ENCODE measurements at places on chromosomes 1 and 21.

- no peak for DNase-seq
These were observed 42.8 kb downstream of the RTCA start for GRCh38 chr1:100308777-100309176.

GRCh38 chr1:200363264-200363933 lies 46.4 kb downstream of the ZNF281 start:
- DNase-seq = no peak

DNA sequence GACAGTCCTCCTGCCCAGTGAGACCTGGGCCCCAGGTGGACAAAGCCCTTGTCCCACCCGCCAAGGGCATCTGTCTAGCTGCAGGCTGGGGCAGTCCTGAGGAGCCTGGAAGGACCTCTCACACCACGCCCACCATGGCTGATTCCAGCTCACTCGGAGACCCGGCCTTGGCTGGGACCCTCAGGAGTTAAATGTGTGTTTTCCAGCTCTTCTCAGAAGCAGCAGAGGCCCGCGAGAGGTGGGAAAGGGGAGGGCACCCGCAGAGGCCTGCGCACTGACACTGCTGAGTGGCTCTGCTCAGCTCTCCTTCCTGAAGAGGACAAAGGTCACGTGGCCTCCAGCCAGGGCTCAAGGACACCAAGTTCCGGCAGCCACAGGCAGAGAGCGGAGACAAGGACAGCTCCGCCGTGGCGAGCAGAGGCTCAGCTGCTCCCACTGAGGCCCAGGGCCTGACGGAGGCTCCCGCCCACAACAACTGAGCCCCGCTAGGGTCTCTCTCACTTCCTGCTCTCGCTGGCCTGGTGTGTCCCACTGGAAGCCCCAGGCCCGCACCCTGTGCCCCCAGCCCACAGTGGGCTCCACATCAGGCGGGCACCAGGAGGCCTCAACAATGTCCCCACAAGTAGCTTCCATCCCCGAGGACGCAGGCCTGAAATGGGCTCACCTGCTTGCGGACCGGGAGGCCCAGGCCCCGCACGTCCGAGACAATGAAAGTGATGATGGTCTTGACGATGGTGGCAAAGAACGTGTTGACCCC lies 16.9 kb downstream of the SLC19A1 start:
- no peak for DNase-seq

DNA sequence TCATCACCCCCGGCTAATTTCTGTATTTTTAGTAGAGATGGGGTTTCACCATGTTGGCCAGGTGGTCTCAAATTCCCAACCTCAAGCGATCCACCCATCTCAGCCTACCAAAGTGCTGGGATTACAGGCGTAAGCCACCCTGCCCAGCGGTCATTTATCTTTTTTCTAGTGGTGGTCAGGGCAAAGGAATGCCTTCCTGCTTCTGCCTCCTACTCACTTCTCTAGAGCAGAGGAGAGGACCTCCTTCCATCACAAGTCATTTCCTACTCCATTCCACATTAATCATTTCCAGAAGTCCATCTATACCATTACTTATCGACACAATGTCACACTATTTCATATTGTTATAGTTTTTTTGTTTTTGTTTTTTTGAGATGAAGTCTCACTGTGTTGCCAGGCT lies 13.3 kb downstream of the FBXO42 start:
- DNase-seq = no peak

GRCh38 chr1:157380523-157380922 lies 171.8 kb downstream of the FCRL5 start:
- DNase-seq = no peak

- no peak for DNase-seq
These were observed 12.4 kb downstream of the MX2 start for GRCh38 chr21:41374177-41374712.

- DNase-seq = no peak
These were observed 257.1 kb downstream of the BRINP2 start for GRCh38 chr1:177427811-177428210.

DNA sequence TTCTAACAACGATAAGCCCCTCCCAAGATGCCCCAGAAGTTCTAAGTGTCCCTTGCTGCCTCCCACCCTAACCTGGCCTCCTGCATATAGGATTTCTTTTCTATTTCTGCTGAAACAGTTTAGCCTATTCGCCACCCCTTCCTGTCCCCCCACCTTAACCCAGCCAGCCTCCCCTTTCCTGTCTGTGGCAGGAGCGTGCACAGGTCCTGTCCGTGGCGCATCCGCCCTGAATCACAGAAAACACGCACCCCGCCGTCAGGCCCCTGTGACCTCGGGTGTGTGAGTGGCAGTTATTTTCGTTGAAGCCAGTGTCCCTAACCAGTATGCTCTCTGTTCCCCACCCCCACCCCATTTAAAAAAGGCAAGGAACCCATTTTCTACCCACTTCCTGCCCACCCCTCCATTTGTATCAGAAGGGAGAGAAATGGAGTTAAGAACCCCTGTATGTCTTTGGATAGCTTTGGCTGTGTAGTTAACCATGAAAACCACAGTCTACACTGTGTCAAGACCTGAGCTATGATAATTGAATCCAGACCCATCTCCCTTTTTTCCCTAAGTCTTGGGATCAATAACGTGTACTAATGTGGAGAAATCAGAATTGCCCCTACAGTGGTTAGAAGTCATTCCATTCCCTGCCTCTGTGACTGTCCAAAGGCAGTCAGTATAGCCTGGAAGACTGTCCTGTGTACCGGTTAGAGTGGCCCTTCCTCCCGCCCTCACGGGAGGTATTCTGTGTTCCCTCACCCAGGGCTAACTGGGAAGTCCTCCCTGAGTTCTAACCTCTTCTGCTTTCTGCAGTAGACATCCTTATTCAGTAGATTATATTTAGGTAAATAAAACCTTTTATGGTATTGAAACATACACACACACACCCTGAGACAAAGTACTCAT lies 1.8 kb downstream of the PLEKHO1 start:
- no peak for DNase-seq

DNA sequence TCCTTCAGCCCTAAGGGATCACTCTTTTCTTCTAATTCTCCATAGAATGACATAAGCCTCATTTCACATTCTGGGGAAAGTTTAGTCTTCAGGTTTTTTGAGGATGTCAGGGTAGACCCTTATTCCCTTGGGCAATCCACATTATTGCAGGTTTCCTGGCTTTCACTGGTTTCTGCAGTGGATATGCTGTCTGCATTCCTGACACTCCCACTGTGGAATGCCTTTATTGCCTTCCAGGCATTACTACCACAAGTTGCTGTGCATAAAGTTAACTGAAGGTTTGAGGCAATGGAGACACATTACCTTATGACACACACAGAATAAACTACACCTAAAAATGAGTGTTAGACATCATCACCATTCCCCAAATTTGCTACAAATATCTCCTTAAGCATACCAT lies 12.7 kb downstream of the FASLG start:
- no peak for DNase-seq

GRCh38 chr1:74812180-74812541 lies 79.2 kb downstream of the TYW3 start:
- DNase-seq = no peak

DNA sequence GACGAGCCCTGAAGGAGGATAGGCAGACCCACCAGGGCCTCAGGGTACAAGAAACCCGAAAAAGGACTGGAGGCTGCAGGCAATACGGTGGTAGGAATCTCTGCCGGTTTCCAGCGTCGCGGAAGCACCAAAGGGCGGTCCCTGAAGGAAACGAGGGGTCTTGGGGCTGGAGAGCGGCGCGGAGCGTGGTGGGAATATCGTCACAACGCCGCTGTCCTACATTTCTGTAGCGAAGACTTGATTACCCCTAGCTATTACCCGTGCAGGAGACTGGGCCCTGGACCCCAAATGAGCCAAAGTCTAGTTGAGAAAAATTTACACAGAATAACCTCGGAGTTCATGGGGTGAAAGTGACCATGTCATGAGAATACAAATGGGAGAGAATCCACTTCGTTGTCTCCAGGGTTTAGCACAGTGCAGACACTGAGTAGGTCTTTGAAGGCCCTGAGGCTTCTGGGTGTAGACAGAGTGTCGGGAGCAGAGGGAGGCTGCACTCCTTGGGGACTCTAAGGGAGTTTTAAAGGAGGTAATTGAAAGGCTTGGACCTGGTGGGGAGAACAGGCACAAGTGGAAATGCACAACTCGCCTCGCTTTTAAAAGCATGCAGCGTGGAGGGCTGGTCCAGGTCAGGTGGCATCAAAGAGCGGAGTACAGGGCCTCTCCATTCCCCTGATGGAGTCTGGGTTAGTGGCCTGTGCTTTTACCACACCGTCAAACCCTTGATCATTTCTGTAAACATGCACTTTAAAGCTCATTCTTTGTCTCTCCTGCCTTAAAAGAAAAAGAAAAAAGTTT lies 1.5 kb downstream of the ATP1A1 start:
- DNase-seq = no peak

DNA sequence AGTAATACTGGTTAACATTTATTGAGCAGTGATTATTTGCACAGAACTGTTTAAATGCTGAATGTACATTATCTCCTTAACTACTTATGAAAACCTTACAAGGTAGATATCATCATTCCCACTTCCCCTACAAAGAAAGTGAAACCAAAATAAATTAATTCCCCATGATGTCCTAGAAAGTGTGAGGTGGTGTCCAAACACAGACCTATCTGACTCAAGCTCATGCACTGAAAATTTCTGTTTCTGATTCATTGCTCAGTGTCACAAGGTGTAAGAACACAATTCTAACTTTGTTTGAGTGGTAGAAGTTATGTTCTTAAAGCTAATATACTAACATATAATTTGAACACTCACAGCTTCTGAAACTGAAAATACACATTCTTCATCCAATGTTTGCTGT lies 178.7 kb downstream of the MRPL39 start:
- DNase-seq = no peak

DNA sequence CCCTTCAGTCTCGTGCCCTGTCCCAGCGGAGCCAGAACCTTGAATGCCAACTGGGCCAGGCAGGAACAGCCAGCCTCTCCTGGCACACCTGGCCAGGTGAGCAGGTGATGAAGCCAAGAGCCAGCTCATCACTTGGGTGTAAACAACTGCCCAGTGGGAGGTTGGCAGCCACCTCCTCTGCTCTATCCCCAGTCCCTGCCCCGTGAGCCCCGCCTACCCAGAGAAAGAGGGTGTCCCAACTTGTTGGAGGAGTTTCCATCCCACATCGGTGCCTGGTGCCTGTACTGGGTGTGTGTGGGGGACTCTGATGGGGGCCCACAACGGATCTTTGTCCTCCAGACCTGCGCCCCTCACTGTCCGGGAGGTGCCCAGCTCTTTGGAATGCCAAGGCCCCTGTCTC lies 17.8 kb upstream of the FAM131C start:
- no peak for DNase-seq

DNA sequence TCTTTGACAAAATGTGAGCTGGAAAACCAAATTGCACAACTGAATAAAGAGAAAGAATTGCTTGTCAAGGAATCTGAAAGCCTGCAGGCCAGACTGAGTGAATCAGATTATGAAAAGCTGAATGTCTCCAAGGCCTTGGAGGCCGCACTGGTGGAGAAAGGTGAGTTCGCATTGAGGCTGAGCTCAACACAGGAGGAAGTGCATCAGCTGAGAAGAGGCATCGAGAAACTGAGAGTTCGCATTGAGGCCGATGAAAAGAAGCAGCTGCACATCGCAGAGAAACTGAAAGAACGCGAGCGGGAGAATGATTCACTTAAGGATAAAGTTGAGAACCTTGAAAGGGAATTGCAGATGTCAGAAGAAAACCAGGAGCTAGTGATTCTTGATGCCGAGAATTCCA lies 42.7 kb downstream of the CENPF start:
- DNase-seq = no peak

DNA sequence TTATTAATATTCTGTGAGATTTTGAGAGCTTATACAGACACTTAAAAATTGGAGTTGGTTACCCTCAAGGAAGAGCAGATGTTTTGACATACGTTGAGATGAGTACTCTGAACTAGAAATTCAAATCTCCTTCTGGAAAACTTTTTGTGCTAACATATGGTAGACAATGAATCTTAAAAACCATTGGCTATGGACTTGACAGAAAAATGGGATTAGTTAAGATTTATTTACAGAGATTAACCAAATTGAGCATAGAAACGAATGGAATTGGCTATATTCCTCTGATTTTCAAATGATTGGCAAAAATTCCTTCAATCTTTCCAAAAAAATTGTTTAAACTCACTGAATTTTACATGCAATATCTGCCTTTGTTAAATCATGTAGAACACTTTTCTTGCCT lies 1392.9 kb downstream of the BRINP3 start:
- peak; percentile 96 for DNase-seq

- DNase-seq = no peak
These were observed 7.7 kb downstream of the POU3F1 start for GRCh38 chr1:38038861-38039260.

DNA sequence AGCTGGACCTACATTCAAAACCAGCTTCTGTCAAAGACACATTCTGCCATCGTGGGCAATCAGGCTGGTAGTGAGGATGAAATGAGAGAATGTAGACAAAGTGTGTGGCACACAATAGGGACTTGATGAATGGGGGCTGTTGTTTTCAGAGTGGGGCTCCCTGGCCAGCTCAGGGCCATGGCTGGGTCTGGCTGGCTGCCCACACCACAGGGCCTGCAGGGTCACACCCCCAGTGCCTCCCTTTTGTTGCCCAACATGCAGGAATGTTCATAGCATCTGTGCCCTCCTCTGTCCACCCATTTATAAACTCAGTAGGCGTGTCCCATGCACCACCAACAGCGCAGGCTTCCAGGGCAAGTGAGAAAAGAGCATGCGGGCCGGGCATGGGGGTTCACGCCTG lies 20.8 kb upstream of the ECE1 start:
- DNase-seq = no peak

DNA sequence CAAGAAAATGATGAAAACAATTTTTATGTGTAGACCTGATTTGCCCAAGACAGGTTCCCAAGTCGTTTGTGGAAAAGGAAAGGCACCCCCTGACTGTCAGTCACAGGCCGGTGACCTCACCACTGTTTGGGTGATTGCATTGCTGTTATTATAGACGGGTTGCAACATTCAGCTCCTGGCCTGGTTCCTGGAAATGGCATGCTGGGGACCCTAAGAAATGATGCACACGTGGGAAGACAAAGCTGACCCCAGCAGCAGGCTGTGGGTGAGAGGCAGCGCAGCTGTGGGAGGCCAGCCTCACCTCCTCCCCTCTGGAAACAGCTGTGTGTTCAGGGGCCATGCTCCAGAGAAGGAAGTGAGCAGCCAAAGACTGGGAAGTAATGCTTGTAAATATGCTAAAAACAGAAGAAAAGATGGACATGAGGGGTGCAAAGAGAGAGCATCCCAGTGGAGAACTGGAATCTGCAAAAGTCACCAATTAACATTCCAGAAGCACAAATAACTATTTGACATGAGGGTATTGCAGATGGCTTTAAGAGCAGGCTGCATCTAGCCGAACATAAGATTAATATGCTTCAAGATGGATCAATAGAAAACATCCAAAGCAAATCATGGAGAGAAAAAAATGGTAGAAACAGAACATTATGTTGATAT lies 23.4 kb upstream of the ABCG1 start:
- no peak for DNase-seq

- DNase-seq = no peak
These were observed 235.1 kb downstream of the NRIP1 start for GRCh38 chr21:14829685-14830084.

DNA sequence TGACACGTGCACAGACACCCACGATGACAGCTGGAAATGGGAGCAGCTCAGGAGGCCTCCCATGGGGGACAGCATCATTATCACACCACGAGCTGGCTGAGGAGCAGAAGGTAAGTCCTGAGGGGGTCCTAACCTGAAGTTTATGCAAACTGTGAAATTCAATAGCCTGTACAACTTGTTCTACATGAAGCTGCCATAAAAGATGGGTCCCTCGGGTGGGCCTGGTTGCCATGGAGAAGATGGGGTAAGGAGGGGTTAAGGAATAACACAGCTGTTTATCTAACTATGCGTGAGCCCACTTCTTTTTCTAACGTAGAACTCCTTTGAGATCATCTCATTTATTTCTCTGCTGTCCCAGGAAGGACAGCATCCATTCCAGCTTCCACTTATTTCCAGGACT lies 163.4 kb upstream of the CD34 start:
- no peak for DNase-seq

GRCh38 chr1:14605945-14606344 lies 7.5 kb downstream of the KAZN start:
- DNase-seq = no peak
